NCI-H1105 treated with DMSO at 0.1 percent for 48 hours (cell line): ENCODE measurements at places on chromosomes 6 and 20.

DNA sequence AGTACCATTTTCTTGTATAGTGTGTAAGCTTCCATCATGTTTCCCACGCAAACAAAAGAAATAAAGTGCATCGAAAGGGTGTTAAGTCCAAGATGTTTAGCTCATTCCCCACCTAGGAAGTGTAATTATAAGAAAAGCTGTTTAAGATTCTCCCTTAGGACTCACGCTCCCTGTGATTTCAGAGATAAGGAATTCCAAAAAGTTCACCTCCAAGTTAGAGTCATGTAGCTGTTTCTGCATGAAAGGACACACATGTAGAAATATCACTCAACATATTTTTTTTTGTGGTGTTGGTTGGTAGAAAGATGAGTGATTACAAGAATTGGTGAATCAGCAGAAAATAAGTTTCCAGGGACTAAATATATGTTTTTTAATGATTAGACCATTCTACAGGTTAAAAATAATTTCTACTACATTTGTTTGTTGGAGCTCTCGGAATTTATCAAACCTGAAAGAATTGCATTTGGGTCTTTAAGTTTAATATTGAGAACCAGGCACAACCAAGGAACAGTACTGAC is 10.4 kb downstream of the OPN5 start:
- no peak for DNase-seq

GRCh38 chr6:23412770-23413169 is 713.2 kb upstream of the NRSN1 start:
- no peak for DNase-seq

GRCh38 chr6:3227363-3228045 is at the start of gene TUBB2B:
TUBB2B (minus strand) TSS chr6:3227653; CDS start chr6:3227543, 110 bp downstream.
- DNase-seq, result peak; percentile 96

DNA sequence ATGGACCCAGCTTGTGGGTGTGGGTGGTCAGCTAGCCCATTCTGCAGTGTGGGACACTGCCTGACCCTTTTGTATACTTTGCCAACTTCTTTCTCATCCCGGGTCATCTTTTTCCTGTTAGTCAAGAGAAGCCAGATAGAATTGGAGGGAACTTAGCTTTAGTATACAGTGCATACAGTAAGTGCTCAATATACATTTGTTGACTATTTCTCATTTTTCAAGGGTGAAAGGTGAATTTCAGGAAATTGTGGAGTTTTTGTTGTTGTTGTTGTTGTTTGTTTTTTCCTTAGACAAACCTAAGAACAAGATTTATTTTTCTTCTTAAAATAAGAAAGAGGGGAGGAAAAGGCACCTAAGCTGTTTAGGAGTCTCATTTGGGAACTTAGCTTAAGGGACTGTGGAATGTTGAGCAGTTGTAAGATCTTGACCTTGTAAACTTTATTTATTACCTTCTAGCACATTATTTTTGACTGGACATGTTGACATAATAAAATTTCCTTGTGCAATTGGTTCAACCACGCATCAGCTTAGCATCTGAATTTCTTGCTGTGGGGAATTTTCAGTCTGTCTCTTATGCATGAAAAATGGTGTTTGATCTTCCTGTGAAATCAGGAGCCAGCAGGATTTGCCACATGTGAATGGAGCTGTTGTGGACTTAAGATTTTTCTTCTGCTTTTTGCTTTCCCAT is 113.6 kb downstream of the ARID1B start:
- DNase-seq, result no peak

DNA sequence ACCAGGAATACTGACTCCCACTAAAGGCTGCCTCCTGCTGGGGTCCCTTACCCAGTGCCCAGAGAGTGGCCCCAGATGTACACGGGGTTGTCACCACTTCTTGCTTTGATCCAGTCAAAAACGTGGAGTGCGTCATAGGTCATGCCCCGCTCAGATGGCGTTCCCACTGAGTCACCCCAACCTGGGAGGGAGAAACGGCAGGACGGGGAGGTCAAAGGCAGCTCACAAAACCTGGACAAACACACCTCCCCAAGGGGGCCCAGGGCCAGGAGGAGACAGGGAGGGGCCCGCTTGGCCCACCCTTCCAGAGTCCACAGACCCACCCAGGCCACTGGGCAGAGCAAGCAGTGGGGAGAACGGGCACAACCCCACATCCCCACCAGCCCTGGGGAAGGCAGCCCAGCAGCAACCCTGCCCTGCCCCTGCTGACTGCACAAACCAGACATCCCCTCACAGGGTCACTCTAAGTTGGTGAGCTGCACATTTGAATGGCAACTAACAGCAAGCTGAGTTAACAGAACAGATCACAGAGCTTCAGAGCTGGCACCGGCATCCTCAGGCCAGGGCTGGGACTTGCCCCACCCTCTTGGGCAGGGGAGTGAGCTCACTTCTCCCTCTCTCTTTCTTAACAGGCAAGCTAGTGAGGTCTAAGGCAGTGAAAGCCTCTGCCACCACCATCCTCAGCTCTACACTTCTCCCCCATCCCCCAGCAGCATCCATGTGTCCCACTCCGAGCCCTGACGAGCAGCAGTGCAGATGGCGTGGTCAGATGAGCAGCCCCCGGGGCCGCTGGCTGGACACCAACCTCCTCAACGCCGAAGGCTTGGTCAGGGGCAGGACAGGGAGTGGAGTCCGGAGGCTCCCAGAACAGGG is 61.7 kb downstream of the PYGB start:
- no peak for DNase-seq

- no peak for DNase-seq
Observed at GRCh38 chr6:71252960-71253359, 35.7 kb upstream of the OGFRL1 start.

GRCh38 chr6:170462366-170463020 is 90.6 kb downstream of the PSMB1 start:
- DNase-seq, result peak; percentile 30

- DNase-seq, result no peak
Observed at GRCh38 chr6:170555305-170555704, 1.1 kb downstream of the TBP start.

GRCh38 chr6:149660028-149660427 is 11.5 kb upstream of the KATNA1 start:
- no peak for DNase-seq

- DNase-seq, result no peak
Observed at GRCh38 chr6:167717455-167717854, 109.3 kb upstream of the AFDN start.

DNA sequence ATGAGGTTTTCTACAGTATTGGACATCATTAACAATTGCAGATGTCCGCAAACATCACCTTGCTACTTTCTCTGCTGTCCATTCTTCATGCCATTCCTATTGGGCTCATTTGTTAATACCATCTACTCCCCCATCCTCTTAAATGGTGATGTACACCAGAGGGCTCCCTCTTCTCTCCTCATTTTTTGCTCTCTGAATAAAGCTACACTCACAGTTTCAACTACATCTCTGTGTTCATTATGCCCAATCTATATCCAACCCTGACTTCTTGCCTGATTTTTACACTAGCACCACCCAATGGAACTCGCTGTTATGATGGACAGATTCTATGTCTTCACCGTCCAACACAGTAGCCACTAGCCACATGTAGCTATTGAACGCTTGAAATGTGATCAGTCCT is 288.1 kb upstream of the ID4 start:
- DNase-seq, result no peak

DNA sequence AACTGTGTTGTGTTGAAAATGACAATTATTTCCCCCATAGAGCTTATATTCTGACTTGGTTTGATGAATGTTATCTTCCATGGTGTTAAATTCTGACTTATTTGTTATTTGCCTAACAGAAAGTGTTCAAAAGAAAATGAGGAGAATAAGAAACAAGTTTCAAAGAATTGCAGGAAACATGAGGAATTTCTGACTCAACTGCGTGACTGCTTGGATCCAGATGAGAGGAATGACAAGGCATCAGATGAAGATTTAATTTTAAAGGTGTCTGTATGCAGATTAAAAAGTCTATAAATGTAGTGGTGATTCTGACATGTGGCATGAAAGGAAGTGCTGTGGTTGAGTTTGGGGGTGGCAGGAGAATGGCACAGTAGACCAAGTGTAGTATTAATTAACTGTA is 50.6 kb downstream of the CCDC170 start:
- no peak for DNase-seq

- DNase-seq, result no peak
Observed at GRCh38 chr6:28117386-28118050, 6.9 kb upstream of the ZSCAN16 start.

- no peak for DNase-seq
Observed at GRCh38 chr6:33211666-33212422, 3.5 kb downstream of the RING1 start.

GRCh38 chr20:54759589-54759988 is 284.2 kb downstream of the DOK5 start:
- no peak for DNase-seq
